H9 (cell line): ENCODE measurements at places on chromosomes 2 and 18.
A peak's percentile ranks its signal among the peaks of the same experiment; 100 is the strongest.

DNA sequence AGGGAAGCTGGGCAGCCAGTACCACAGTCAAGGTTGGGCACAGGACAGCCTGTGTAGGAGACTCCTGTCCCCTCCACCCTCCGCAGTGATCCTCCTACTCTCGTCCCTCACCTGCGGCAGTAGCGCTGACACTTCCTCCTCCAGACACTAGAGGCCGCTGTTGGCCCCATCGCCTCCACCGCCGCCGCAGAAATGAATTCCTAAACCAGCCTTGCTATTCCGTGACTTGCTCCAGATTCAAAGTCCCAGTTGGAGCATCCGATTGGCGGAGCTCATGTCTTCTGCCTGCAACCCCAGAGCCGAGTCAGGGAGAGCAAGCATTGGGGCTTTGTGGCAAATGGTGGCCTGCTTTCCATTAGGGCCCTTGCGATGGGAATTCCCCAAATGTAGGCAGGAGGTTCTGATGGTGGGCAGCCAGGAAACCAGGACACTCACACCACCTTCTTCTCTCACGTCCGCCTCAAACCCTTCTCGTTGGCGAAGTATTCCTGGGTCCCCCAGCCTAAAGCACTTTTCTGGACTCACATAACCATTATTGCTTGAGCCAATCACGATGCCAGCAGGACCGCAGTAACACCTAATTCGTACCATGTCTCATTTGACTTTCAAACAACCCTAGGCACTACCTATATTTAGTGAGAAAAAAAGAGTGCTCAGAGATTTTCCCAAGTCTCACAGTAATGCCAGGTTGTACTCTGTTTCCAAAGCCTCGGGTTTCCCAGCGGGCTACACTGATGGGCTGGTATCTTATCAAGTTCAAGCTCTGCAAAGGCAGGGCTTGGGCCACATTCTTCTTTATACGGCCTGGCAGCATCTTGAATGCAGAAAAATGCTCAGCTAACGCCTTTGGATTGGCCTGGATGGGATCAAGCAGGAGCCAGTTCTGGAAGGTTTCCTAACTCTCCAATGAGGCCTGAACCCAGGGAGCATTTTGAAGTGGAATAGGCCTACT lies 1.2 kb upstream of the DNAJB2 start:
- DNase-seq = peak; percentile 94

DNA sequence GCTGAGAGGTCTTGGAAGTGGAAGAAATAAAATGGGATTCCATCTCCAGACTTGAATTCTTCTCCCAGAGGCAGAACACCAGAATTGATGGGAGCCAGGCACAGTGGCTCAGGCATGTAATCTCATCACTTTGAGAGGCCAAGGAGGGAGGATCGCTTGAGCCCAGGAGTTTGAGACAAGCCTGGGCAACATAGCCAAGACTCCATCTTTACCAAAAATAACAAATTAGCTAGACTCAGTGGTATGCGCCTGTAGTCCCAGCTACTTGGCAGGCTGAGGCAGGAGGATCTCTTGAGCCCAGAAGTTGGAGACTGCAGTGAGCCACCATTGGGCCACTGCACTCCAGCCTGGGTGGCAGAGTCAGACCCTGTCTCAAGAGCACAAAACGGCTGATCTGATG lies 144.3 kb downstream of the C1D start:
- DNase-seq = no peak

DNA sequence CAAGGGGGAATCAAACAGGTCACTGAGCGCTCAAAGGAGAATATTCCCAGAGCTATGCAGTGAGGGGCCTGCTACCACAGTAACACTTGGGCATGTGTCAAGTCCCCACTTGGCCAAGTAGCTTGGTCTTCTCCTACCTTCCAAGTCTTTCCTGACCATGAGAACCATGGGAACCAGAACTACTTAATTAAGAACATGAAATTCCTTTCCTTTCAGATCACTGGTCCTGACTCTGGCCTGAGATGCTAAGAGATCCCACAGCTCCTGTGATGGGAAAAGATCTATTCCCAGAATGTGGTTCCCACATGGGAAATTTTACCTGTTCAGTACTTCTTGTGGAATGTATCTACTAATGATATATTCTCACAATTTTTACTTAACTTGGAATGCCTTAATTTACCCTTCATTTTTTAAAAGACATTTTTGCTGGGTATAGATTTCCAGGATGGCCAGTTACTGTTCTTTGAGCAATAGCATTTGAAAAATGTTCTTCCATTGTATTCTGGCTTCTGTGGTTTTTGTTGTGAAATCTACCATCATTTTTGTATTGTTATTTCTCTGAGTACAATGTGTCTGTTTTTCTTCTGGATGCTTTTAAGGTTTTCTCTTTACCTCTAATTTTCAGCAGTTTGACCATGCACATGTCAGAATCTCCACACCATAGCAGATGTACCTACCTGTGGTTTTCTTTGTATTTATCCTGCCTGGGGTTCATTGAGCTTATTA lies 37.9 kb downstream of the KCNIP3 start:
- DNase-seq = no peak

DNA sequence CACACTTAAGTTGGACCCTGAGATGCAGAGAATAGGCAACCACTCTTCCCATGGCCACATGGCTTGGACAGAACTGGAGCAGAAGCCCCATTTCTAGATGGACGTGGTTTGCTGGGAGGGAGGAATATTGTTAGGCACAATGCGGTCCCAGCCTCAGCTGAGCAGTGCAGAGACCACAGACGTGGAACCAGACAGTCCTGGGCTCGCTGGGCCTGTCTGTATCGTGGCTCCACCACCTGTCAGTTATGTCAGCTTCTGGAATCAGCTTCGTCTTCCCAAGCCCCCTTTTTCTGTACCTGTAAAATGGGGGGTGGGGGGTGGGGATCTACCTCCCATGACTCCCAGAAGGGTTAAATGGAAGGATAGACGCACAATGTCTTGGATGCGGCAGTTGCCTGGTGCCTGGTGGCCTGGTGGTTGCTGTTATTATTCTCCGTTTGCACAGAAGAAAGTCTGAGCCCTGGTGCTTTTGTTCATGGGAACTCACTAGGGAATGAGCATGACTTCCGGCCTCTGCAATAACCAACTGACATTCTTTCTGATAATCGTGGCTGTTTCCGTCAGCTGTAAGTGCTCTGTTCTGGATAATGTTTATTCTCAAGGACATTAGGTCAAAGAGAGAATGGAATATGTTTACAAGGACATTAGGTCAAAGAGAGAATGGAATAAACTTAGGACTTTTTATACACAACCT lies 31.4 kb downstream of the COLEC11 start:
- peak; percentile 18 for DNase-seq

DNA sequence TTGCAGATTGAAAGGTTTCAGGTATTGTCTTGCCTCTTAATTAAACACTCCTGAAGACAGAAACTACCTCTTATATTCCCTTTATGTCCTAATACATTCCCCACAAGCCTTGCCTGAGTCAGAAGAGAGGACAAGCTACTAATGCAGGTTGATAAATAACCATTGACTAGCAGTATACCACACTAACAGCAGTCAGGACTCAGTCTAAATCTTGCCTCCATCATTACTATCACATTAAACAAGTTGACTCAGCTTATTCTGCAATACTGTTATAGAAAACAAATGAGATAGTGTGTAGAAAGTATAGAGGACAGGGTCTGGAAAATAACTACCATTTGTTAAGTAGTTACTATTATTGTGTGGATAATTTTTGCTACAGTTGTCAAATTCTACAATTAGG lies 63.8 kb downstream of the TTC21B start:
- no peak for DNase-seq

DNA sequence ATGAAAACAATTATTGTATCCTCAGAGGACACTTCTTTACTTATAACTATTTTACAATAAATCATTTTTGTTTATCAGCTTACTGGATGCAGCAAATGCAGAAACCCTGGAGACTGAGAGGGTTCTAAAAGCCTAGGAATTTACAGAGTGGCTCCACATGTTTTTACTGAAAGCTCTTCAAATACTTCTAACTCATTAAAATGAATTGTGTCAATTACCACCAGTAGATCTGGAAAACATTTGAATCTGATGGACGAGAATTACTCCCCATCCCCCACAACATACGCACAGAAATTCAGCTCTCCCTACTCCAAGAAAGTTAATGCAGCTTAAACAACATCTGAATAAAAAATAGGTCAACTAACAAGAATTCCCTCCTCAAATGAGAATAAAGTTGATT lies 319.8 kb upstream of the FIGN start:
- no peak for DNase-seq

DNA sequence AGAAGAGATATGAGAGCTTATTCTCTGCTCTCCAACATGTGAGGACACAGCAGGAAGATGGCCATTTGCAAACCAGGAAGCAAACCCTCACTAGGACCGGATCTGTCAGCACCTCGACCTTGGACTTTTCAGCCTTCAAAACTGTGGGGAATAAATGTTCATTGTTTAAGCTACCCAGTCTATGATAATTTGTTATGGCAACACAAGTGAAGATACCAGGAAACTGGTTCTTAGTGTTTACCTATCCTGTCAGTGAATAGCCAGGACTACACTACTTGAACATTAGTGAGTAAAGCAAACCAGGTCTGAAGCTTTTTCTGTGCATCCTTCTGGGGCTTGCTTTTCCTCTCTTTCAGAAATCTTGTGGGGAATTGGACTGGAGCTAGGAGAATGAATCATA lies 44.4 kb upstream of the BARD1 start:
- DNase-seq = no peak

GRCh38 chr2:64114912-64115277 lies 29.3 kb downstream of the PELI1 start:
- DNase-seq = no peak

DNA sequence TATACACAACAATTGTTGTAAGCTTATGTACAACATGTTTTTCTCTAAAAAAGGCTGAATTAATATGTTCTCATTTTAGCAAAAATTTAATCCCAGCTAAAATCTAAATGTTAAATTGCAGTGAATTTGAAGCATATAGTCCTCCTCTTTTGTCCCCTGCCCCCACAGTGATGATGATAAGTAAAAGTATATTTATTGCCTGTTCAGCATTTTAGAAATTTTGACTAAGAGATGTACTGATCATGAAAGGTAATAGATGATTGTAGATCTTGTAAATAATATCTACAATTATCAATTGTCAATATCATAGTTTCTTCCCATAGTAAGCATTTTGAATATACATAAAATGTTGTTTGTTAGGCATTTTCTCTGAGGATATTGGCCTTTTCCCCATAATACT lies 113.9 kb downstream of the AGPS start:
- DNase-seq = no peak

DNA sequence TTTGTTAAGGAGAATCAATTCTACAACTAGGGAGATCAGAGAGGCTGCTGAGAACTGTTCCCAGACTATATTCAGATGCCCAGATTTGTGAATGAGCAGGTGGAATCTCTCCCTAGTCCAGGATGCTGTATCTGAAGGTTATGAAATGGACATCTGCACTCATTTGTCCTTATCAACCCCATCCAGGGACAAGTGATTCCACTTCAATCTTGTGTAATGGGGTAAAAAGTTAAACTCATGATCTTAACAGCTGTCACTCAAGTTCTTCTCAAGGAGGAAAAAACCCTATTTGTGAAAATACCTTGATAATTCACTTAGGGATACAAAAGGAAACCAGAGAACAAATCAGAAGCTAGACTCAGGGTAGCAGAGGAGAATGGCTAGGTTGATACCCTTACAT lies 144.8 kb downstream of the PLCL1 start:
- DNase-seq = no peak

GRCh38 chr2:24015562-24016375 lies 5.9 kb downstream of the MFSD2B start:
- no peak for DNase-seq

GRCh38 chr2:173985605-173985992 lies 20.4 kb upstream of the SP3 start:
- no peak for DNase-seq

DNA sequence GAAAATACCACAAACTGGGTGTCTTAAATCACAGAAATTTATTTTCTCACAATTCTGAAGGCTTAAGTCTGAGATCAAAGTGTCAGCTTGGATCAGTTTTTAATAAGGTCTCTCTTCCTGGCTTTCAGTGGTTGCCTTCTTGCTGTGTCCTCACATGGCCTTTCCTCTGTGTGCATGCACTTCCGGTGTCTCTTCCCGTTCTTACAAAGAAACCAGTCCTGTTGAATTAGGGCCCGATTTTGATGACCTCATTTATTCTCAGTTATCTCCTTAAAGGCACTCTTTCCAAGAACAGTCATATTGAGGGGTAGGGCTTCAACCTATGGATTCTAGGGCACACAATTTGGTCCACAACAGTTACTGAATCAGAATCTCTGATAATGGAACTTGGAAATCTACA lies 5.4 kb upstream of the XIRP2 start:
- DNase-seq = no peak

DNA sequence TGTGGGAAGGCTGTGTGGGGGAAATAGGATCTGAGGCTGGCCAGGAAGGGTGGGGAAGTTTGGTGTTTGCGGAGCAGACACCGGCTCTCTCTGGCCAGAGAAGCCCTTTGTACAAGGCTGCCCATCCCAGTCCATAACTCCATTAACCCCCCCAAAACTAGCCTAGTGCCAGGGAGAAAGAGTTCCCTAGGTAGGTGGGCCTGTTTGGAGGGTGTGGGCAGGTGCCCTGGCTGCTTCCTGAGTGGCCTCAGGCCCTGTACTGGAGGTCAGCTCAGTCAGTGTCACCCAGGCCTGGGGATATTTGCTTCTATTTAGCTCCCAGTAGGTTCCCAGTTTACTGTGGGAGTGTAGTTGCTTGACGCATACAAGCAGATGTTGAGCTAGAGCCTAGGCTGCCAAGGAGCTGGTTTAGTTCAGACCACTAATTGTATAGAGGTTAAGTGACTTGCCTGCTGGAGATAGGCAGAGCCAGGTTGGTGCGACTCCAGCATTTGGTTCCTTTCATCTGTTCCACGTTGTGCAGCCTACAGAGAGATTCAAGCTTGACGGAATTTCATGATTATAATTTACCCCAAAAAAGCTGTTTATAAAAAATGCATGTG lies 2.9 kb upstream of the GREB1 start:
- DNase-seq = no peak

DNA sequence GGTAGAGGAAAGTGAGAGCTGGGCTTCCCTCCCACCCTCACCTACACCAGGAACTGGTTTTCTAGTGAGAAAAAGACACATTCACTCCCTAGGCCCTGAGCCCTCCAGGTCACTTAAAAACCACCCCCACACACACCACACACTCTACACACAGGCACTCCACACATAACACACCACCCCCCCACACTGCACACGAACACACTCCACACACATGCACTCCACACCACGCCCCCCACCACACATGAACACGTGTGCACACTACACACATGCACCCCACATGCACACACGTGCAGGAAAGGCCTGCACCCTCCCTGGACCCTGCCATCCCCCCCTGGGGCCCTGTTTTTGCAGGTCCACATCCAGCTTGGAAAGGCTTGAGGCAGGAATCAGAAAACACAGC lies 67.6 kb downstream of the RALBP1 start:
- no peak for DNase-seq
